Breast epithelium (tissue), 4 donors: ENCODE measurements at places on chromosomes 7 and 10. TPM values are rescaled to one million over a fixed set of nuclear protein-coding genes. Genes with fewer than 3 reads are reported as not detected.

TDRD1 gene
- 0.73 TPM for total RNA-seq

STRIP2 gene
- total RNA-seq: 1.8 TPM

C10orf62 gene
- 0.33 TPM for total RNA-seq

ANKRD26 gene
- total RNA-seq: 14.6 TPM

SPDYE8 gene
- total RNA-seq: not detected
